OCI-M1 (cell line): ENCODE measurements at places on chromosomes 2 and 18.

DNA sequence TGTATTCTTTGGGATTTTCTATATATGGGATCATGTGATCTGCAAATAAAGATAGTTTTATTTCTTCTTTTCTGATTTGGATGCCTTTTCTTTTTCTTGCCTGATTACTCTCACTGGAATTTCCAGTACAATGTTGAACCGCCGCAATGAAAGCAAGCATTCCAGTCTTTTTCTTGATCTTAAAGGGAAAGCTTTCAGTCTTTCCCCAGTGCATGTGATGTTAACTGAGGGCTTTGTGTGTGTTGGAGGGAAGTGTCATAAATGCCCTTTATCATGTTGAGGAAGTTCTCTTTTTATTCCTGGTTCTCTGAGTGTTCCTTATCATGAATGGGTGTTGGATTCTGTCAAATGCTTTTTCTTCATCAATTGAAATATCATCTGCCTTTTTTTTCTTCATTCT is 16.9 kb upstream of the CYBRD1 start:
- DNase-seq: peak; percentile 9

- DNase-seq: no peak
Measured at GRCh38 chr2:84217456-84217855, 241.6 kb downstream of the SUCLG1 start.

DNA sequence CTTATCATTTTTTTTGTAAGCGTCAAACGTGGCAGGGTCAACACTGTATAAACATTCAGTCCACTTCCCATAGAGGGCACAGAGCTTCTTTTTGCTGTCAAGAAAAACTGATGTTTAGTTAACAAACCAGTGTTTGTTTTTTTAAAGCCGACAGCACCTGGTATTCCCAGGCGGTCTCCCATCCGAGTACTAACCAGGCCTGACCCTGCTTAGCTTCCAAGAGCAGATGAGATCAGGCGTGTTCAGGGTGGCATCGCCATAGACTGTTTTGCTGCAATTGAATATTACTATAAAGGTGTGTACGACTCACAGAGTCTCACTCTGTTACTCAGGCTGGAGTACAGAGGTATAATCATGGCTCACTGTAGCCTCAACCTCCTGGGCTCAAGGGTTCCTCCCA is 31.5 kb downstream of the CABYR start:
- no peak for DNase-seq

DNA sequence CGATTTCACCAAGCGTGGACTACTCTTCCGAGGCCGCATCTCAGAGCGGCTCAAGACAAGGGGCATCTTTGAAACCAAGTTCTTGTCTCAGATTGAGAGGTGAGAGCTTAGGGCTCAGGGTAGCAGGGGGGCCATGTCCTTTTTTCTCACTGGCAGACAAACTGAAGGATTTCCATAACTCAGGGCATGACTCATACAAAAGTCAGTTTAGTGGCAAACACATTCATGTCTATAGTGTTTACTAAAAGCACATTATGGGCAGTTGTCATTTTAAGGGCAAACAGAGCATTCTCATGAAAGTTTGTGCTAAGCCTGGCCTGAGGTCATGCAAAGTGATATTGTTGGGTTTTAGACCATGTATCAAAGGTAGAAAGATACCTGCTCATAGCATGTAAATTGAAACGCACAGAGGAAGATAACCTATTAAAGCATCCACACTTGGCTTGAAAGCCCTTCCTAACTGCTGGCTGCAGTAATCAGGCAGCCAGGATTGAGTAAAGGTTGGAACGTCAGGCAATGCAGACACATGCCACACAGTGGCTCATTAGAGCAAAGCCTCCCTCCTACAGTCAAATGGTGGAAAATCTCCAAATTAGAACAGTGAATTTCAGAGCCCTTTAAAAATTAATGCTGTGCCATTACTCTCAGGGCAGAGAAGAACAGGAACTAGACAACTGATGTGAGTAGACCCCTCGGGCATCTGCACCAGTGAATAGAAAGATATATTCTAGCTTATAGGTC is 54.2 kb downstream of the HK2 start:
- no peak for DNase-seq

GRCh38 chr18:47883771-47884413 is 46.6 kb downstream of the SMAD2 start:
- DNase-seq: no peak

- DNase-seq: peak; percentile 83
Measured at GRCh38 chr2:201237486-201238123, 22.7 kb upstream of the CASP8 start.

DNA sequence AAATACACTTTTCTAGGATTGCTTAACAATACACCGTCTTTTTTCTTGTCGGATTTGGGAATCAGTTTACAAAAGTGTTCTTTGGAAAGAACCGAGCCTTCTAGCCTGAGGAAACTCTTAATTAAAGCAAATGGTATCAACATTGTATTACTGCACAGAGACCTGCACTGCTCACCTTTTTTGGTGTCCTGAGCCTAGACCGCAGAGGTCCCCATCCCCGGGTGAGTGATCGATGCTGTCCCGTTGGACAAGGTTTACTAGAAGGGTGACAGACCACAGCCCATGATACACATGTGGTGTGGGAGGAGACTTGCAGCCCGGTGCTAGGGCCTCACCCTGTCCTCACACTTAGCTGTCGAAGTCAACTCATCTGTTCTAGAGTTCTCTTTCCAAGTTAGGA is 55.3 kb downstream of the TSHZ1 start:
- DNase-seq: no peak
